ENCODE measurements at places on chromosomes 16 and 17.

GRCh38 chr17:74824961-74825627 is 34.6 kb downstream of the GRIN2C start:
- no peak for DNase-seq

- no peak for DNase-seq
These were observed 3.5 kb upstream of the CAMKK1 start for GRCh38 chr17:3896108-3896967.

GRCh38 chr16:89962754-89963498 is 14.4 kb downstream of the DEF8 start:
- DNase-seq = no peak

DNA sequence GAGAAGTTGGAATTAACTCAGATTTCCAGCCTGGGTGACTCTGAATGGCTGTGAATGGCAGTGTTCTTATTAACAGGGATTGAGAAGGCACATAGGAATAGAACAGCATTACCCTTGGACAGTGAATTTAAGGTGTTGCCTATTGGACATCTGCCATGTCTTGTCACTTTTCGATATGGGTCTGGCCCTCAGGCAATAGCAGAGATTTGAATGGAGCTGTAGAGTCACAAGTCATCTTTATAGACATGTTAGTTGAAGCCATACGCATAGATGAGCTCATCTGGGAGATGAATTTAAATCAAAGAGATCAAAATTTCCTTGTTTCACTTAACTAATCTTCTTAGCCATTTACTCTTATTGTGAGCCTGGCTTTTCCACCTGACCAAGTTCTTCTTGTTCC is 14.9 kb upstream of the DHRS11 start:
- DNase-seq = no peak

- no peak for DNase-seq
These were observed 87.2 kb downstream of the KSR1 start for GRCh38 chr17:27543464-27543856.

DNA sequence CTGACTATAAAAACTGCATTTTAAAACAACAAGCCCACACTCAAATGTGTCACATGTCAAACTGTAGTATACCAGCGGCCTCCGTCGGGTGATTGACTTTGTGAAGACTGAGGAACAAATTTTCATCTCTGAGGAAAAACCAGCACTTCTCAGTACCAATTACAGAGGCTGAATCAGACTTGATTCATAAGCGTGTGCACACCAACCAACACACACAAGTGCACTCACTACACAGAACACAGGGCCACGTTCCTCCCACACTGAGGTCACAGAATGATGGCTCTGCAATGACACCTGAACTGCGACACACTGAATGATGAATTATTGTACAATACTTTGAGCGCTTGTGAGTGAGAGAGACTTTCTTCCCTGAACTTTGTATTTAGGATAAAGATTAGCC is 29.6 kb downstream of the XPO6 start:
- peak; percentile 48 for DNase-seq

DNA sequence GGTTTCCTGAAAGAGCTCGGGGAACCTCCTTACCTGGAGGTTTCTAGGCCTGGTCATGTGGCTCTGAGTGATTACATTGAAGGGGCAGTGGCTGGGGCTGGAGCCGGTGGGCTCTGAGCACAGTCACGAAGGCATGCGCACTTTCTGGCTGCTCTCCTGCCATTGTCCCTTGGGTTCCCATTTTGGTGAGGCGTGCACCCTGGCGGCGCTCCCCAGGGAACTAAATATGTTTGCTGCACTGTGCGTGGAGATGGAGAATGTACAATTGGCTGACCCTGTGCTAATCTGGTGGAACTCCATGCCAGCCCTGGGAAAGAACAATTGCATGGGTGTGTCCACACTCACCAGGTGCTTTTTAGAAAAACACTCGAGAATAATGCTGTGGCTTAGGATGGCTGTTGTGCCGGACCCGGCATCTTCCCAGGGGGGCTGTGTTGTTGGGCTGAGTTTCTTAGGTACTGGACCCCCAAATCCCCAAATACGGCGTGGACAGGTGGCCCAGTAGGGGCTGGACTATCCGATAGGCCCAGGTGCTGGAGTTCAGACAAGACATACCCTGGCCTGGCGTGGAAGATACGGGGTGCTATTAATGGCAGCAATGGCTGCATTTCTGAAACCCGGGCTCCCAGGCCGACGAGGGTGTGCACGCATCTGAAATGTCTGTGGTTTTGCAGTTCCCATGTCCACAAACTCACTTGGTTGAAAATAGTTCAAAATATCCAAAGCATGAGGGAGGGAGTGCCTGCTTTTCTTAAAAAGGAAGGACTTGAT is 230.5 kb downstream of the SEC14L1 start:
- DNase-seq = no peak

DNA sequence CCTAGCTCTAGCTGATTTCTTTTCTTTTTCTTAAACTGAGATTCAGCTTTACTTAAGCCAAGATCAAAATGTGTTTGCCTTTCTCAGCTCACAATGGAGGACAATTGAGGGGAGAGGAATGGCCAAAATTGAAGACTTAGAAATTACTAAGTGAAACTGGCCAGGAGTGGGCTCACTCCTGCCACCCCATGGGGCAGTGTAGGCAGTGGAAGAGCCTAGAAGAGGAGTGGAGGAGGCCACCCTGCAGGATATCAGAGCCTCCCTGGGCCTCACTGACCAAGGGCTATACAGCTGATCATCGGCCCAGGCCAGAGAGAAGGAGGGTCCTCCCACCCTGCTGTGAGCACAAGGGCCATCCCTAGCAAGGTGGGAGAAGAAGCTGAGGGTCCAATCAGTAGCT is 119.8 kb downstream of the CCT6B start:
- DNase-seq = no peak

DNA sequence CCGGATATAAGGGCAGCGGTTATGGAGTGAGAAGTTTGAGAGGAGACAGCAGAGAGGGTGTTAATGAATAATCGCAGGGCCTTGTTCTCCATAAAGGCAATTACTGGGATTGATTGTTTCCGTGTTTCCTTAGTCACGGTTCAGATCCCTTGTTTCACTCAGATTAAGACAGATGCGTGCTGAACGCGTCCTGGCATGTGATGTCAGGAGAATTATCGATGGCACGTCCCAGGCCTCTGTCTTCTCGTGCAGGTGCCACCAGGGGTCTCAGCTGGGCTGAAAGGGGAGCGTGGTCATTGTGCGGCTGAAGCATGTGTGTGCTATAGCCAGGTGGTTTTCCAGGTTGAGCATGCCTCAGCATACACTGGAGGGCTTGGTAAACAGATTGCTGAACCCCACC is 142.4 kb upstream of the NOL11 start:
- DNase-seq = no peak

- DNase-seq = peak; percentile 78
These were observed 767 bp downstream of the ARSG start for GRCh38 chr17:68291836-68292688.

DNA sequence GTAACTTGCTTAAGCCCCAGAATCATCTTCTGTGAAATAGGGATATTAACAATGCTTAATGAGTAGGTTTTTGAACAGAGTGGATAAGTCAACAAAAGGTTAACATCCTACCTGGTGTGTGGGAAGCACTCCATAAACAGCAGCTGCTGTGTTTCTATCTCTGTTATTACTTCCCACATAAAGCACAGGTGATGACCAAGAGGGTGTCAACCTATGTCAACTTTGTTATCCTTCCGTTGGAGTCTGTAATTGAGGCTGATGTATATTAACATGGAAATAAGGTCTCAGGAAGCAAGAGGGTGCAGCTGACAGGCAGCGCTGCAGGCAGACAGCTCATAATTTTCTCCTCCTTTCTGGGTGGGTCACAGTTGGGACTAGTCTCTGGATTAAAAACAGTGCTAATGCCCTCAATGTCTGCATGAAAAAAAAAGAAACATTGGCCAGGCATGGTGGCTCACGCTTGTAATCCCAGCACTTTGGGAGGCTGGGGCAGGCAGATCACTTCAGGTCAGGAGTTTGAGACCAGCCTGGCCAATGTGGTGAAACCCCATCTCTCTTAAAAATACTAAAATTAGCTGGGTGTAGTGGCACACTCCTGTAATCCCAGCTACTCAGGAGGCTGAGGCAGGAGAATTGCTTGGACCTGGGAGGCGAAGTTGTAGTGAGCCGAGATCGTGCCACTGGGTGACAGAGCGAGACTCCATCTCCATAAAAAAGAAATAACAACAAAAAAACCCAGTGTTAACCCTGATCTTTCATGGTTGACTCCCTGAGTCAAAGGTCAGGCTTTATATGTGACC is 269.6 kb downstream of the SNX29 start:
- no peak for DNase-seq

DNA sequence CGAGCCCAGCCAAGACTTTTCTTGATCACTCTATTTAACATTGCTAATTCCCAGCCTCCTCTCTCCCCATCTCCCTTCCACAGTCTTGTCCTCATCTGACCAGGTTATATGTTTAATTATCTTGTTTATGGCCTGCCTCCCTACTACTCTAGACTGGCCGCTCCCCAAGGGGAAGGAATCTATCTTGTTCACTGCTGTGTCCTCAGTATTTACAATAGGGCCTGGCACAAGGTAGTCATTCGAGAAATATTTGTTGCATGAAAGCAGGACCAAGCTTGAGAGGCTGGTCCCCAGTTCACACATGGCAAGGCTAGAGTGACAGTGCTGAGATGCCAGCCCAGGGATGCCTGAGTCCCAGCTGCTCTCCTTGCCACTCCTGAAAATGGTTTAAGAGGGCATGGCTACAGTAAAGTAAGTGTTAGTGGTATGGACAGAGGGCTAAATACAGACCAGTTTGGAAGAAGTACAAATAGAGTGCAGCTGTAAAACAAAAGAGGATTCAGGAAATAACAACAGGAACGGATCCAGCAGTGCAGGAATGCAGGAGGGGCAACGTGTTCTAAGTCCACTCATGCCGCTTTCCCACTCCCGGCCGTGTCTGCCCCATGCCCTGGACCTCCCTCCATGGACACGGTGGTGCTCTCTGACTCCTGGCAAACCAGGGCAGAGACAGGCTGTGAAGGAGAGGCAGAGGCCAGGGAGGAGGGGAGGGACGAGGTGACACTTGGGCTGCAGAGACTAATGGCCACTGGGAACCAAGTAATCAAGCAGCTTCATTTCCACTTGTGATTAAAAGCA is 65.6 kb downstream of the TOM1L2 start:
- no peak for DNase-seq

DNA sequence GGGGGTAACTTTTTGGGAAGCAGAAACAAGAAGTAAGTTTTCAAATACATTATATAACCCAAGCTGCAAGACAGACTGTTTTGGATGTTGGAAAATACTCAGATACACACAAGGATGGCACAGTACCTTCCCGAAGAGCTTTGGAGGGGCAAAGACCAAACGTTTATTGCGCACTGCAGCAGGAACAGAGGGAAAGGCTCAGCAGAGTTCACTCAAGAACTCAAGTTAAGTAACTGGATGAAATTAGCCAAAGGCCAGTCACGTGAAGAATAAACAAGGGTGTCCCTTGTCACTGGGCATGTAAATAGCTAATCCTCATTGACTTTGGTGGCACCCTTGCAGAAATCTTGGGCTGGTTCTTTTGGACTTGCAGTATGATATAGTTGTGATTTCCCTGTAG is 2.8 kb downstream of the PDK2 start:
- DNase-seq = no peak

- DNase-seq = no peak
These were observed 5.5 kb upstream of the HOXB8 start for GRCh38 chr17:48620461-48621139.

DNA sequence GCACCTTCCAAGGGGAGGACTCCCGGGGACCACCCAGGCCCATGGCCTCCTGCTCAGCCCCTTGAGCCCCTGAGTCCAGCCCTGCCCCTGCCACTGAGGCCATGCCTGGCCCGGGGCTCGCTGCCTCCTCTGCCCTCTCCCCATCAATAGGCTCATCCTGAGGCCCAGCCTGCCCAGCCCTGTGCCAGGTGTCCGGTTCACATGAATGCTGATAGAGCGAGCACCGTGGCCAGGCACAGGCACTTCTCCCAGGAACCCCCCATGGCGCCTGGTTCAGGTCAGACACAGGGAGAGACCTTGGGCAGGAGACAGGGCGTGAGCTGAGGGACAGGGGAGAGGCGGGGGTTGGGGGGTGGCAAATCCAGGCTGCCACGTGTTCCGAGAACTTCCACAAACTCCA is 2.8 kb upstream of the PVALEF start:
- no peak for DNase-seq

- DNase-seq = no peak
These were observed 10.8 kb downstream of the NGFR start for GRCh38 chr17:49505854-49506253.

GRCh38 chr16:30437511-30438046 is 7.7 kb upstream of the DCTPP1 start:
- no peak for DNase-seq

DNA sequence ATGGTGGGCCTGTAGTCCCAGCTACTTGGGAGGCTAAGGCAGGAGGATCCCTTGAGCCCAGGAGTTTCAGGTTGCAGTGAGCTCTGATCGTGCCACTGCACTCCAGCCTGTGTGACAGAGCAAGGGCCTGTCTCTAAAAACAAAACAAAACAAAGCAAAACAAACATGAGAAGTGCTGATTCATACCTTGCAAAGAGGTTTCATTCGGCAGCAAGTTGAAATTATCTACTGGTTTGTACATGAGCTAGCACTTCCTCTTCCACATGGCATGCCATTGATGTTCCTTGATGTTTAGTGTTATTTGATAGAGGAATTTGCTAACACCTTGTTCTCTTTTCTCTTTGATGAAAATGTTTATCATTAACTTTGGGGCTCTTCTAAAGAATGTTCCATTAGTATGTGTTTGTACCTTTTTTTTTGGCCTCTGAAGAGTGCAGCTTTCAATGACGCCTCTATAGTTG is 50.6 kb downstream of the SPECC1 start:
- no peak for DNase-seq

DNA sequence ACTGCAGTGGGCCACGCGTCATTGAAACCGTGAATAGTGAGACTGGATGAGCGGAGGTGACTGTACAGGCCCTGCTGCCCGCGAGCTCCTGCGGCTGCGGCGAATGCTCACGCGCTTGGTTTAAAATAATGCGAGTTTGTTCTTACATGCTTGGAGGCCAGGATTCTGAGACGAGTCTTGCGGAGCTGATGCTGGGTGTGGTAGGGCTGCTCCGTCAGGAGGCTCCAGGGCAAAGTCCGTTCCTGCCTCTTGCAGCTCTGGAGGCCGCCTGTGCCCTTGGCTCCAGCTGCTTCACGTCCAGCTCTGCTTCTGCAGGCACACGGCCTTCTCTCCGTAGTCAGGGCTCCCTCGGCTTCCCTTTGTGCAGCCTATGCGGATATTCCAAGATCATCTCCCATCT is 9.5 kb downstream of the ACSF3 start:
- DNase-seq = no peak

GRCh38 chr17:8745586-8746500 is 1.2 kb upstream of the CCDC42 start:
- peak; percentile 73 for DNase-seq

- DNase-seq = no peak
These were observed 2.8 kb upstream of the NOS2 start for GRCh38 chr17:27802962-27803680.

DNA sequence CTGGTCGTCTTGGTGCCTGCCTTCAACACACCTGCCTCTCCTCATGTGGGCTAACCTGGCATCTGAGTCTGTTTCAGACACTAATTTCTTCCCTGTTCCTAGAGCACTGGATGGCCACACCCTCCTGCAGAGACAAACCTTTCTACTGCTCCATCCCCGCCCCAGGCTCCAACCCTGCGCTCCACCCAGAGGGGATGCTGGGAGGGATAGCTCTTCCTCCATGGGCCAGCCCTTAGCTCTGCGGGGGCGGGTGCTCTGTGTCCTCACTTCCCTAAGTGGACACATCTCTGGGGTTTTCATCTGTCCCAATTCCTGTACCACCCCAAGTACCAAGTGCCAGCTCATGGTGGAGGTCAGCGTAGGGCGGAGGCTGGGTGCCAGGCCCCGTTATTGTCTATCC is 11.0 kb upstream of the CRISPLD2 start:
- DNase-seq = no peak

GRCh38 chr16:26983426-26983825 is 83.3 kb upstream of the C16orf82 start:
- DNase-seq = no peak
